ENCODE measurements at places on chromosomes 4 and X.

GRCh38 chr4:3445829-3446545 lies 4.2 kb downstream of the HGFAC start:
- DNase-seq, result no peak

DNA sequence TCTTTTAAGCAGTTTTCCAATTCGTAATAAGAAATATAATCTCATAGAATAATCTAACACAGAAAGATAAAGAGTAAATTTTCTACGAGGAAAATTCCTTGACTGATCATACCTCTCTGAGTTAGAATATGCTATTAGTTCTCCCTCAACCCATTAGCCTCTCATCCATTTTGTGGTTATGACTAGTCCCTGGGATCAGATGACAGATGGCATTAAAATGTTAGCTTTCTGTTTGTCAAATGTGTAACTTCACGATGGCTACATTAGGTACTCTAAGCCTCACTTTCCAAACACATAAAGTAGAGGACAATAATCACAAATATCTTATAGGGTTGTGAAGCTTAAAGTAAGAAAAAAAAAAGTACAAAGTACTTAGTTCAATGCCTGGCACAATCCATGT lies 112.2 kb downstream of the ZAR1 start:
- DNase-seq, result peak; percentile 35

GRCh38 chrX:16160729-16161128 lies 6.6 kb upstream of the MAGEB17 start:
- no peak for DNase-seq

DNA sequence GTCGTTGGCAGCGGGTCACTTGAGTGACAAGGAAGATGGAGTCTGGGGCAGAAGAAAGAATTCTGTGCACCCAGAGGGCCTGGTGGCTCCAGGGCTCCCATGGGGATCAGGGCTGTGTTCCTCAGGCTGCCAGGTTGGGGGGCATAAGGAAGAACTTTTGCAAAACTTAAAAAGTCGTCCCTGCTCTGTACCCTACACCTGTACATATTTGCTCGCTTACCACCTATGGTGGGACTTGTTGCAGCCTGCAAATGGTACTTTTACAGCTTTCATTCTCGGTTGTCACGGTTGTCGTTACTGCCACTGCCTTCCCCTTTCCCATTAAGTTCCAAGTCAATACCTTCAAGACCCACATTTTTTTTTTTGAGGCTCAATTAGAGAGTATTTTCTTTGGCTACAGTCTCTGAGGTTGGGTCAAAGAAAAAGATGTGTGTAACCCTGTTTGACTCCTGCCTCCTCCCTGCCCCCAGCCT lies 9.1 kb downstream of the ARX start:
- no peak for DNase-seq

GRCh38 chr4:5932035-5932568 lies 39.2 kb upstream of the CRMP1 start:
- no peak for DNase-seq

GRCh38 chrX:55907968-55908607 lies 190.5 kb downstream of the RRAGB start:
- DNase-seq, result no peak

DNA sequence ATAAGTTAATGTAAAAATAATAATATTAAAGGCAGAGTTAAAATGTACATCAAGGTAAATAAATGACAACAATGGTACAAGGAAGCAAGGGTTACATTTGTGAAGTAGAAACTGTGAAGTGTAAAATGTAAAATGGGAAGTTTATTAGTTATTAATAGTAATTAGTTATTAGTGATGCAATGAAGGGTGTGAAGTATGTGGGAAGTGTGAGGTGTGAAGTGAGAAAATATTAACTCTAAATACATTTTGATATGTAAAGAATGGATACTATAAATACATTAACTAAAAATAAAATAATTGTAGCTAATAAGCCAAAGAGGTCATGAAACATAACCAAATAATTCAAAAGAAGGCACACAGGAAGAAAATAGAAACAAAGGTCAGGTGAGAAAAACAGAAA lies 316.4 kb downstream of the GBA3 start:
- no peak for DNase-seq

- DNase-seq, result no peak
Measured at GRCh38 chr4:10050721-10051120, 29.4 kb upstream of the SLC2A9 start.

DNA sequence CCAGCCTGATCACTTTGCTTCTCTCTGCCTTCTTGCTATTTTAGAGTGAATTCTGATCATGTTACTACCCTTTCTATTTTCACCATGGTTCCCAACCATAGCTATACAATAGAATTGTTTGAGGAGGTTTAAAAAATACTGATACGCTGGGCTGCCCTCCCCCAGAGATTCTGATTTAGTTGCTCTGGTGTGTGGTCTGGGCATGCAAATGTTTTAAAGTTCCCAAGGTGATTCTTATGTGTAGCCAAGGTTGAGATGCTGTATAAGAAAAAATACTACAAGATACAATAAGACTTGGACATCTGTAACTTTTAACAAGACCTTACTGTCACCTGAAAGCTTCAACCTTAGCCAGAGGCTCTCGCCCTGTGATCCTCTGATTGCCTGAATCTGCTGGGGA lies 22.2 kb upstream of the INTS6L start:
- DNase-seq, result no peak

DNA sequence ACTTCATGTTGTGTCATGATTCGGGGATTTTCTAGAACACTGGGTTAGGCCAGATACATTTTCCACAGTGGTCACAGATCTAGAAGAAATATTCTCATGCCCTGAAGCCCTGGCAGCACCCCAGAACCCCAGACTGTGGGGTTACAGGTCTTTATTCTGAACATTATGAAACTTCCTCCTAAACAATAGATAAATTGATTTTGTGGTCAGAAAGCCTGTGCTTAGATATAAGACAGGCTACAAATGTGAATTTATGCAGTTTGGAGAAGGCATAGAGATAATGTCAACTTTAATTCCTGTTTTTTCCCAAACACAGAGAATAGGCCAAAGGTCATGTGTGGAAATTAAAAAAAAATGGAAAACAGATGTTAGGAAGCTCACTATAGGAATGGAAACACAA lies 492.9 kb downstream of the SPRY1 start:
- DNase-seq, result no peak

- DNase-seq, result no peak
Measured at GRCh38 chr4:3766036-3766784, at the start of gene ADRA2C. TSS of gene ADRA2C (plus strand) at chr4:3766385. CDS start at chr4:3766607, 222 bp downstream.

- DNase-seq, result no peak
Measured at GRCh38 chr4:114209584-114209983, 230.1 kb upstream of the ARSJ start.

DNA sequence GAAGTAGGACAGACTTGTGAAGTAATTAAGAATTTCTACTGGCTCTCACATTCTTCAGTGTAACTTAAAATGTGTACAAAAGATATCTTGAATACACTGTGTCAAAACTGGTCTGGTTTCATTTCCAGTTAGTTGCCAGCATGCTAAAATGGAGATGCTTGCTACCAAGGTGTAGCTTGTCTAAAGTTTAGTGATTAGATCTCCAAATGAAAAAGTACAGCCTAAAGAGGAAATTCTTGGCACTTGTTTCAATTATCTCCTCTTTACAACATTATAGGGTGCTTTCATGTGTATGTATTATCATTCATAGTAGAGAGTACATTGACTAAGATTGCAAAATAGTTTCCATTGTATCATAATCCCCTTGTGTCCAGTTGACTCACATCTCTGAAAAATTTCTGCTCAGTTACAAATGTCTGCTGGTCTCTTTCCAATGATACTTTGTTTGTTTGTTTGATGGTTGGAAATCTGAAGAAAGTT lies 97.3 kb upstream of the SPRY1 start:
- DNase-seq, result no peak

GRCh38 chr4:112270640-112271421 lies 14.9 kb downstream of the TIFA start:
- DNase-seq, result no peak

DNA sequence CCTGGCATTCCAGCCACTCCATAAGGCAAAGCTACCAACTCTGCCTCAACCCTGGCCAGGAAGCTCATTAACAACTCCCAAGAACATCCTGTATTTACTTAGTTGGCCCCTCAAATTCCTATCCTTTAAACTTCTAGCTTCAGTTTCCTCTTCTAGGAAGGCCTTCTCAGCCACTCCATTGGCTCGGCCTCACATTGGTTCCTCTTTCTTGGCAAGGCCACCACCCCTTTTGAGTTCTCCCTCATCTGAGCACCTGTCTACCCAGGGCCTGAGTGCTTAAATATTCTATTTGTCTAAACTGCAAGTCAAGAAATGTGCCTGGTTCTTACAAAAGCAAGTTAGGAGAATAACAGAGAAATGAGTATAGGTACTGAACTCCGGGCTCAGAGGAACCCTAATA lies 10.0 kb downstream of the SMC1A start:
- no peak for DNase-seq

- DNase-seq, result no peak
Measured at GRCh38 chr4:108561116-108561515, 59.3 kb upstream of the RPL34 start.

GRCh38 chrX:123869488-123869887 lies 9.6 kb downstream of the XIAP start:
- DNase-seq, result no peak

- no peak for DNase-seq
Measured at GRCh38 chr4:109177096-109177810, 125.2 kb downstream of the COL25A1 start.

GRCh38 chr4:138788267-138788790 lies 227.3 kb upstream of the NOCT start:
- no peak for DNase-seq

- no peak for DNase-seq
Measured at GRCh38 chrX:38275615-38276014, 51.7 kb downstream of the RPGR start.

Data from NCI-H524 treated with DMSO at 0.1 percent for 48 hours (cell line).